ENCODE measurements at places on chromosomes 6 and 20.

DNA sequence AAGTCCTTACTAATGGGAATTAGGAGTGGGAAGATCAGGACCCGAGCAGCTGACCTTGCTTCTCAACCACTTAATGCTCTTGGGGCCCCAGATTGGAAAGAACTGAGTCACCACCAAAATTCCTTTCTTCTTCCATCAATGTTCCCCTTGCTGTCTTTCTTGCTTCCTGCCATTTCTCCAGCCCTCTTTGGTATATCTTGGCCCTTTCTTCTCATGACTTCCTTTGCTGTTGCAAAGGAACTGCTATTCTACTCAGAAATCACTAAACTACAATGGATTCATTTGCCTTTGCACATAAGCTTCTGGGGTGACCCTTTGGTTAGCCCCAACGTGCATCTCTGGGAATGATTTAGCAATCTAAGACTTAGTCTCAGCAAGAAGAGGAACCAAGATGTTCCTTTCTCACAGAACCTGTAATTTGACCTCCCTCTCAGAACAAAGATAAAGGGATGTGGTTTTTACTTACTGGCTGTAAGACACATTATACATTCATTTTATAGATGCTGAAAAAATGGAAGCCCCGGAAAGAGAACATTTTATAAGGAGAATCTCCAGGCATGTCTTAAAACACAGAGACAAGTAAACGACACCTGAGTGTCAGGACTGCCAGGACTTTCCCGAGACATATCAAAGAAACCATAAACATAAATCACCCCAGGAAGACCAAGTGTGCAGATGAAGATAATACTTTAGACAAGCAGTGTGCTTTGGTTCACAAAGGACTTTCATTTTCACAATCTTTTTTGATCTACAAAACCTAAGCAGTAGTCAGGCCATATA, 99.0 kb upstream of the TNFAIP3 start:
- no peaks in the 10 kb centered on the region for H3K27me3 ChIP-seq
- H3K36me3 ChIP-seq, result no peaks in the 10 kb centered on the region
- no peaks in the 10 kb centered on the region for H3K4me1 ChIP-seq
- no peak for ATAC-seq

- no peaks in the 10 kb centered on the region for H3K4me1 ChIP-seq
- no peak overlapping the region for H3K4me3 ChIP-seq
- peaks cover 10% of the 10 kb centered on the region for H3K36me3 ChIP-seq
- H3K27ac ChIP-seq, result no peak overlapping the region
Observed at GRCh38 chr20:13046409-13046808, 37.6 kb downstream of the SPTLC3 start.

DNA sequence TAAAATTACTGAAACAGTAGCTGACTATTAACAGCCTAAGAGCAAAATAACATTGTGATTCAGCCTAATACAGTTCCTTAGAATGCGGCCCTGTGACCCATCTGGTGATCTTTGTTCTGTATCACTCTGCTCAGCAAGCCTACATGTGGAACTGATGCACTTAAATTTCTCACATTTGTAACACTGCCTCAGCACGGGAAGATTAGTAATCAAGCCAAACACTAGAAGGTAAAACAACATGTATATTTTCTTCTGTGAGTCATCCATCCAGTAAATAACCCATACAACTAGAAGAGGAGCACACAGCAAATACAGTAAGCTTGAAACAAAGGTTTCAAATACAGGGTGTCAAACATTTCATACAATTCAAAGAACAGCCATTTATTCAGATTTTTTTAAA, 189.7 kb upstream of the NOX3 start:
- H3K4me3 ChIP-seq, result no peak overlapping the region
- no peak for ATAC-seq
- H3K36me3 ChIP-seq, result no peaks in the 10 kb centered on the region
- H3K4me1 ChIP-seq, result no peaks in the 10 kb centered on the region

GRCh38 chr6:112085286-112086065, 1.8 kb downstream of the TUBE1 start:
- H3K4me1 ChIP-seq, result no peaks in the 10 kb centered on the region
- no peak overlapping the region for H3K27ac ChIP-seq
- no peak overlapping the region for H3K4me3 ChIP-seq
- no peaks in the 10 kb centered on the region for H3K36me3 ChIP-seq

DNA sequence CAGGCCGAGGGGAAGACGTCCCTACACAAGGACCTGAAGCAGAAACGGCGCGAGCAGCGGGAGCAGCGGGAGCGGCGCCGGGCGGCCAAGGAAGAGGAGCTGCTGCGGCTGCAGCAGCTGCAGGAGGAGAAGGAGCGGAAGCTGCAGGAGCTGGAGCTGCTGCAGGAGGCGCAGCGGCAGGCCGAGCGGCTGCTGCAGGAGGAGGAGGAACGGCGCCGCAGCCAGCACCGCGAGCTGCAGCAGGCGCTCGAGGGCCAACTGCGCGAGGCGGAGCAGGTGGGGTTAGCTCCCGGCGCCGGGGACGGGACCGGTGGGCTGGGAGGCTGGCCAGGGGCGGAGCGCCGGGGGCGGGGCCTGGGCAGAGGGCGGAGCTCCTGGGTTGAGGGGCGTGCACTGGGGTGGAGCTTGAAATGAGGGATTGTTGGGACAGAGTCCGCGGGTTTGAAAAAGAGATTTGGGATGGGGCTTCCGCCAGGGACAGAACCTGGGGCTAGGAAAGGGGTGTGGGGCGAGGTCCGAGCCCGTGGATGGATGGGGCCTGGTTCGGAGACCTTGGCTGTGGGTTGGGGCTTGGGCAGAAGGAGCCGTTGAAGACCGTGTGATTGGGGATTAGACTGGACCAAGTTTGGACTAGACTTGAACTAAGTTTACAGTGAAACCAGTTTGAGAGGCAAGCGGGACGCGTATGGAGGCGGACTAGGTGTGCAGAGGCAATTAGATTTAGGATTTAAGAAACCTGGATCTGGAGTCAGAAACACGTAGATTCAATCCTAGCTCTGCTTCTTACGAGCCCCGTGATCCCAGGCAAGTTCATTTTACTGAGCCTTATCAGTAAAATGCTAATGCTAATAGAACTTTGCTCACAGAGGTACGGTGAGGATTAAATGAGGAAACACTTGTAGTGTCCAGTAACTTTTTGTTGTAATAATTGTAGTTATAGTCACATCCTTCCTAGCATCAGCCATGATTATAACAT, 20.9 kb downstream of the DEF6 start:
- H3K27me3 ChIP-seq, result no peaks in the 10 kb centered on the region
- H3K27ac ChIP-seq, result peak overlapping the region; percentile 77
- peaks cover 4% of the 10 kb centered on the region for H3K36me3 ChIP-seq
- peak; percentile 98 for ATAC-seq
- H3K4me1 ChIP-seq, result peaks cover 20% of the 10 kb centered on the region

DNA sequence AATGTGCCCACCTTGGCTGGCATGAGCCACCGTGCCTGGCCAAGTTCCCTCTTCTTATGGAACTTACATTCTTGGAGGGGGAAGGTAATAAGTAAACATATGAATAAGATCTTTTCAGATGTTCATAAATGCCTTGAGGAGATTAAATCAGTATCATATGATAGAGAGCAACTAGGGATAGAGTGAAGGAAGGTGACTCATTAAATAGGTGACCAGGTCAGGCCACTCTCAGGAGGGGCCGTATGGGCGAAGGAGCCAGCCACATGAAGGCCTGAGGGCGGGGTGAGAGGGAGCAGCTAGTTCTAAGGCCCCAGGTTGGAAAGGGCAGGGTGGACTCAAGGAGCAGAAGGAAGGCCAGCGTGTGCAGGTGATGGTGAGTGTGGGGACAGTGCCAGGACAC, 91.1 kb downstream of the UST start:
- no peaks in the 10 kb centered on the region for H3K36me3 ChIP-seq
- ATAC-seq, result no peak
- no peaks in the 10 kb centered on the region for H3K27me3 ChIP-seq
- H3K4me1 ChIP-seq, result no peaks in the 10 kb centered on the region

GRCh38 chr6:144277174-144277573, 8.0 kb upstream of the UTRN start:
- no peaks in the 10 kb centered on the region for H3K36me3 ChIP-seq
- H3K27me3 ChIP-seq, result no peaks in the 10 kb centered on the region
- H3K4me1 ChIP-seq, result no peaks in the 10 kb centered on the region
- H3K27ac ChIP-seq, result no peak overlapping the region

- no peaks in the 10 kb centered on the region for H3K36me3 ChIP-seq
- ATAC-seq, result peak; percentile 74
Observed at GRCh38 chr6:168355716-168356522, 36.3 kb upstream of the DACT2 start.

GRCh38 chr6:155185544-155185943, 78.3 kb upstream of the CLDN20 start:
- H3K36me3 ChIP-seq, result no peaks in the 10 kb centered on the region
- no peak for ATAC-seq
- H3K27ac ChIP-seq, result no peak overlapping the region
- H3K27me3 ChIP-seq, result no peaks in the 10 kb centered on the region
- H3K4me1 ChIP-seq, result peaks cover 63% of the 10 kb centered on the region

DNA sequence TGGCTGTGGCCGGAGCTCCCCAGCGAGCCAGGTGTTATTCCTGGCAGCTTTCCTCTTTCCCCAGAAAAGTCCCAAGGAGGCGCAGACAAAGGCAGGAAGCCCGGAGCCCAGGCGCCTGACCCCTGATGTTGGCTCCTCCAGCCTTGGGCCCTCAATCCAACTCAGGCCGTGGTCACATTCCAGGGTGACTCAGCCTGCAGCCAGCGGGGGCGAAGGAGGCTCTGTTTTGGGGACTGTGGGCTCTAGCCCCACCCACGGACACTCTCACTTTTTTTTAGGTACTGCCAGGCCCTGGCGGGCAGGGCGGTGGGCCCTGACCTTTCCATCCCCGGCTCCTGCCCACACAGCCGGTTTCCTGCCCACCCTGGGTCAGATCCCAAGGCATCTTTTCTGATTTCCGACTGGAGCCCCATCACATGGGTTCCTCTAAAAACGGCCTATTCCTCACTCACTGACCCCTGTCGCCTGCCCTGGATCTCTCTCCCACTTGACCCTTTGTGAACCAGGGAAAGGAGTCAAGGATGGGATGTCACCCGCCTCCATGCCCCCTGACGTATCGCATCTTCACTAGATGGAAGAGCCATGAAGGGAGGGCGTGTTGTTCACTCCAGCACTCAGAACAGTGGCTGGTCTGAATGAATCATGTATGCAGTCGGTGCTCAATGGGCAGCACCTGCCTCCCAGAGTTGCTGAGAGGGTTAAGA, 5.5 kb downstream of the PTGIS start:
- H3K27me3 ChIP-seq, result peaks cover 1% of the 10 kb centered on the region
- H3K4me1 ChIP-seq, result peaks cover 4% of the 10 kb centered on the region
- H3K27ac ChIP-seq, result peak overlapping the region; percentile 81
- H3K4me3 ChIP-seq, result peak overlapping the region; percentile 1
- ATAC-seq, result peak; percentile 87

- H3K4me3 ChIP-seq, result no peak overlapping the region
- peaks cover 58% of the 10 kb centered on the region for H3K27me3 ChIP-seq
- no peak for ATAC-seq
- H3K36me3 ChIP-seq, result no peaks in the 10 kb centered on the region
- H3K27ac ChIP-seq, result no peak overlapping the region
Observed at GRCh38 chr20:843912-844311, 10.4 kb downstream of the FAM110A start.

DNA sequence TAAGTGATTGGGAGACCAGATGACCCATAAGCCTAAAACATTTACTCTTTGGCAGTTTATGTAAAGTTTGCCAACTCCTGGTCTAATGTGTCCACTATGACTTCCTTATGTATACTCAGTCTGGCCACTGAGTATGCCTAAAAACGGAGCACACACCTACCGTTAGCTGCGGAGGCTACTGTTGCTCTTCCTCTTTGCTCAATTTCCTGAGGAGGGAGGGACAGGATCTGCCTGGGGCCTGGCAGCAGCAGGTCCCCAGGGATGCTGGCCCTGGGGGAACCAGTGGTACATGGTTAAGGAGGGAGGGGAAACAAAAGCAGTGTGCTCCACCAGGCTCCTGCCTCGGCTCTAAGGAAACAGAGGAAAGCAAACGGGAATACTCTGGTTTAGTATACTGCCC, 113.5 kb downstream of the CDYL start:
- H3K36me3 ChIP-seq, result peaks cover 32% of the 10 kb centered on the region
- H3K4me3 ChIP-seq, result no peak overlapping the region
- no peak for ATAC-seq

GRCh38 chr6:145830612-145831011, 16.0 kb upstream of the FBXO30 start:
- no peaks in the 10 kb centered on the region for H3K36me3 ChIP-seq
- no peaks in the 10 kb centered on the region for H3K27me3 ChIP-seq
- H3K4me3 ChIP-seq, result no peak overlapping the region

DNA sequence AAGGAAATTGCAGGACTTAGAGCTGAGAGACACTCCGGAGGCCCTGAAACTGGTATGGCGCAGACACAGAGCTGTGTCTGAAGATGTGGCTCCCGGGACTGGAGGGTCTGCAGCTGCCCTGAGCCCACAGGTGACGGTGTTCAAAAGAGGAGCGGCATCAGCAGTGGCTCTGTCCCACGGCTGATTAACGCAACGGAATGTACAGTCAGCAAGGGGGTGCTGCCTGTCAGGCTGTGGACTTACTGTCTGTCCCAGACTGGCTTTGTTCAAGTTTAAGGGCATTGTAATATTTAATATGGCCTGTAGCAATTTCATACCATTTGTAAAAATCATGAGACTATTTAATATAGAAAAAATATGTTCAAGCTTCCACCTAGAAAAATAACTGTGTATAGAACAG, 228.0 kb upstream of the TAB2 start:
- H3K27ac ChIP-seq, result no peak overlapping the region
- no peaks in the 10 kb centered on the region for H3K36me3 ChIP-seq
- H3K27me3 ChIP-seq, result no peaks in the 10 kb centered on the region
- H3K4me1 ChIP-seq, result no peaks in the 10 kb centered on the region
- H3K4me3 ChIP-seq, result no peak overlapping the region

All from gastroesophageal sphincter (tissue), 4 donors.